ENCODE measurements at places on chromosomes 5 and 9. TPM values are rescaled to one million over a fixed set of nuclear protein-coding genes. Genes with fewer than 3 reads are reported as not detected.

The NR4A3 gene
- 1.4 TPM for polyA plus RNA-seq

The ADAMTS2 gene
- polyA plus RNA-seq = 5.9 TPM

The MPDZ gene
- polyA plus RNA-seq = 51.0 TPM

The IFNA7 gene
- polyA plus RNA-seq = not detected

The CTSV gene
- 19.9 TPM for polyA plus RNA-seq

The SELENOP gene
- 2,350 TPM for polyA plus RNA-seq

The FGF10 gene
- polyA plus RNA-seq = 5.7 TPM

The NFIB gene
- 16.6 TPM for polyA plus RNA-seq

GRCh38 chr5:124910354-124911016 lies 164.0 kb upstream of the ZNF608 start:
- no peak for DNase-seq

DNA sequence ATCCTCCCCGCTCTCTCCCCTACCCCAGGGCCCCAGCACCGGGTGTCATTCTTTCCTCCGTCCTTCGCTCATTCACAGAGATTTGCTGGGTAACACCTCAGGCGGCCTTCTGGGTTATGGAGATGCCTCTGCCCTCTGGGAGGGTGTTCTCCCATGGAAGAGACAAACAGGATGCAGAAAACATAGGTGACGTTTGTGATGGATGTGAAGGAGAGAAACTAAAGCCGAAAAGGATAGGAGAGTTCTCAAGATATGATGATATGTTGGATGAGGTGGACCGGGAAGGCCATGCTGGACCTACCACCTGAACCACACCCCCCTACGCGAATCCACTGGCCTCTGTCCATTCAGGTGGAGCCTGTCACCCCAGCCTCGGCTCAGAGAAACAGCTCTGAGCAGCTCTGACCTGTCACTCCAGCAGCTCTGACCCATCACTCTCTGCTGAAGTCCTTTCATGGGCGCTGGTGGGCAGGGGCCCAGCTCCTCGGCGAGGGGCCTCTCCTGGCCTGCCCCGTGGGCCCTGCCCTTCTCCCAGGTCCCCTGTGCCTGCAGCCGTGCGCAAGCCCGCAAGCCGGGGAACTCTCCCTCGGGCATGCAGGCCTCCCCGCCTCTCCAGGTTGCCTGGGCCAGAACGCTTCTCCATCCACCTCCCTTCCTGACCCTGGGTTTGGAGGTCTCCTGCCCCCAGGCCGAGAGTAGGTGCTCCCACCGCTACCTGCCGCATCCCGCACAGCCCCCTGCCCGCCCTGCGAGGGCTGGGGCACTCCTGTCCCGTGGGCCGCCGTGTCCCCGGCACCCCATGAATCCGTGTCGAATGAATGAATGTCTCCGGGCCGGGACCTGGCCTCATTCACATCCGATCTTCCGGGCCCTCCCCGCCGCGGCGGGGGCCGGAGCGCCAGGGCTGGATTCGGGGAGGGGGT lies 717 bp upstream of the NCS1 start:
- no peak for DNase-seq

GRCh38 chr5:168019143-168019542 lies 272.3 kb upstream of the WWC1 start:
- no peak for DNase-seq

- DNase-seq = peak; percentile 83
Measured at GRCh38 chr9:126805554-126806262, 868 bp downstream of the ZBTB43 start.

DNA sequence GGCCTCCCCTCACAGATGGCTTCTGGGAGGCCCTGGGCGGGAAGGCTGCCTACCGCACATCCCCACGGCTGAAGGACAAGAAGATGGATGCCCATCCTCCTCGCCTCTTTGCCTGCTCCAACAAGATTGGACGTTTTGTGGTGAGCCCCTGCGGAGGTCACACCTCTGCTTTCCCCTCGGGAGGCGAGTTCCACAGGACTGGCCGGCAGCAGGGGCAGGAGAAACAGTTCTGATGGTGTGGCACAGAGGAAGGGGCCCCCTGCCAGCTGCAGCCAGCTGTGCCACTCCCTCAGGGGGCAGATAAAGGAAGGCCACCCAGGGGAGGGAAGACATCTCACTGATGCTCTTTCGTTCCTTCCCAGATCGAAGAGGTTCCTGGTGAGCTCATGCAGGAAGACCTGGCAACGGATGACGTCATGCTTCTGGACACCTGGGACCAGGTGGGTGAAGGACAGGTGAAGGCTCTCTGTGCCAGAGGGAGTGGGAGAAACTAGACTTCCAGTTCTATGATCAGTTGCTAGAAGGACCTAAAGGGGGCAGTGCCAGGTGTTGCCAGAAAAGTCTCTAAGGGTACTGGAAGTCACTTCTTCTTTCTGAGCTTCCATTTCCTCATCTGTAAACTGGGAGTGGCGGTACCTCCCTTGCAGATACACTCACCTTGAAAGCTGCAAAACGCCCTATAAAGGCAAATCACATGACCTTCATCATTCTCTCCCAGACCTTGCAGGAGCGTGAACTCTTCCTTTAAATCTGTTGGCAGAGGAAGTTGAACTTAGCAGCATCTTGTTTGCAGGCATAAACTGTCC lies 41.0 kb downstream of the STOM start:
- no peak for DNase-seq

DNA sequence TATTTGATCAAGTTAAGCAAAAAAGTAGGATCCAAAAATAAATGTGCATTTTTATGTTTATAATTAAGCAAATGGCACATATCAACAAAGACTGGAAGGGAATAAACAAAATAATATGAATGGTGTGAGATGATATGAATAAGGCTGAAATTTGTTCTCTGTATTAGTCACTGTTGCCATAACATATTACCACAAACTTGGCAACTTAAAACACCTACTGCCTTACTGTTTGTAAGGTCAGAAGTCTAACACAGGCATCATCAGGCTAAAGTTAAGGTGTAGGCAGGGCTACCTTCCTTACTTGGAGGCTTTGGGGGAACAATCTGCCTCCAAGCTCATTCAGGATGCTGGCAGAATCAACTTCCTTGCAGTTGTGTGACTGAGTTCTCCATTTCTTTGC lies 19.3 kb downstream of the PGGT1B start:
- no peak for DNase-seq

- DNase-seq = no peak
Measured at GRCh38 chr9:102514541-102514940, 480.6 kb upstream of the CYLC2 start.

All from large intestine (tissue), 12 donors.